CD4-positive, alpha-beta T cell treated with Interleukin-6 at 100 ng/mL for 8 hours (primary cell): ENCODE measurements at places on chromosomes 2 and 18.
A peak's percentile ranks its signal among the peaks of the same experiment; 100 is the strongest.

- DNase-seq: no peak
Observed at GRCh38 chr2:200102971-200103370, 147.6 kb downstream of the MAIP1 start.

GRCh38 chr18:10351219-10351818 is 103.1 kb upstream of the APCDD1 start:
- DNase-seq: no peak

GRCh38 chr18:76981396-76981968 is 151.1 kb downstream of the MBP start:
- DNase-seq: no peak

- peak; percentile 86 for DNase-seq
Observed at GRCh38 chr2:68766376-68766845, 31.8 kb downstream of the ARHGAP25 start.

GRCh38 chr18:35376742-35377695 is at the start of gene ZNF396:
ZNF396 (minus strand) TSS chr18:35377337; CDS start chr18:35374292, 3,045 bp downstream.
- DNase-seq: peak; percentile 62

- no peak for DNase-seq
Observed at GRCh38 chr2:159620796-159621195, 4.4 kb upstream of the BAZ2B start.

GRCh38 chr2:96856776-96857666 is 795 bp downstream of the ANKRD39 start:
- DNase-seq: peak; percentile 32

GRCh38 chr18:48816554-48816953 is 134.2 kb downstream of the SMAD7 start:
- DNase-seq: no peak

GRCh38 chr18:74006143-74006542 is 141.5 kb downstream of the FBXO15 start:
- no peak for DNase-seq

DNA sequence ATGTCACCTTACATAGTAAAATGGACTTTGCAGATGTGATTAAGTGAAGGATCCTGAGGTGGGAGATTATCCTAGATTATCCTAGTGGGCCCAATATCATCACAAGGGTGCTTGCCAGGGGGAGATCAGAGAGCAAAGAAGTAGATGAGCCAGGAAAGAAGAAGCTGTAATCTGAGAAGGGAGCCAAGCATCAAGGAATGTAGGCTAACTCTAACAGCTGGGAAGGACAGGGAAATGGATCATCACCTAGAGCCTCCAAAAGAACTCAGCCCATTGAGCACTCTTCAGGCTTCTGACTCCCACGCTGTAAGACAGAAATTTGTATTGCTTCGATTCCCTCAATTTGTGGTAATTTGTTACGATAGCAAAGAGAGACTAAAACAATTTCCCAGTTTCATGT is 309.9 kb downstream of the LRP1B start:
- DNase-seq: no peak

DNA sequence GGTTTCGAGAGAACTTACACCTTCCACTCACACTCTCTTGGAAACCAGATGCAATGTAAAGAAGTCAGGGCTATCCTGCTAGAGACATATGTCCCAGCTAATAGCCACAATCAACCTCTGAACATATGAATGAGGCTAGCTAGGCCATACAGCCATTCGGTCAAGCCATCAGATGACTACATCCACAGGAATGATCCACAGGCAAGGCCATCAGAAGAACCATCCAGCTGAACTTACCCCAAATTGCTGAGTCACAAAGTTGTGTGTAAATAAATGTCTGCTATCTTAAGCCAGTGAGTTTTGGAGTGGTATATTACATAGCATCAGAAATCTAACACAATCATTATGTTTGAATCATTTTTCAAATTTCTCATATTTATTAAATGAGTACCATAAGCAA is 5.2 kb upstream of the SPAST start:
- DNase-seq: no peak

GRCh38 chr2:60335533-60336237 is 217.8 kb downstream of the BCL11A start:
- no peak for DNase-seq

- peak; percentile 39 for DNase-seq
Observed at GRCh38 chr2:177147093-177147694, 65.4 kb upstream of the HNRNPA3 start.

DNA sequence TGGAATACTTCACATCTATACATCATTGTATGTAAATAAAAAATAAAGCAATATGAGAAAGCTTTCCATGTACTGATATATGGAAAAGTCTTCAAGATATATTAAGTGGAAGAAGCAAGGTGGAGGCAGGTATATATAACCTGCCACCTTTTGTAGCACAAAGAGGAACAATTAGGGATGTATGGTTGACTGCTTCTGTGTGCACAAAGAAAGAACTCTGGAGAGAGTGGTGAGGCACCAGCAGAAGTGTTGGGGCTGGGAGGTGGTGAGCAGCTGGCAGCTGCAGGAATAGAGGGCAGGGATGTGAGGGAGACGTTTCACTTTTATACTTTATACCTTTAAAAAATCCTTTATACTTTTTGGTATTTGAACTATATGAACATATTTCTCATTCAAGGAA is 26.1 kb downstream of the KIF5C start:
- DNase-seq: no peak

DNA sequence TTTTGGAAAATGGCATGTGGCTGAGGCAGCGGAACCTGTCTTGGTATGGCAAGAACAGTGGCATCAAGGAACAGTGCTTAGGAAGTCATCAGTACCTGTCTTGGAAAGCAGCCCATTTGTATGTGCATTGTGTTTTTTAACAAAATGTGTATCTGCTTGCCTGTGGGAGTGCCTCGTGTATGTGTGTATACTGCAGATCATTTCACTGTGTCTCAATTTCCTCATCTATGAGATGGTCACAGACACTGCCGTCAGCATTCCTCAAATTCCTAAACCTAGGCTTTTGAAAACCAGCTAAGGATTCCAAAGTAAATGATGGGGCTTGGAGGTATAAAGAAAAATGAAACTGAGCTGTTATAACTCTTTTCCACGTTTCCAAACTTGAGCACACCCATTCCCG is 441.3 kb downstream of the RND3 start:
- no peak for DNase-seq

DNA sequence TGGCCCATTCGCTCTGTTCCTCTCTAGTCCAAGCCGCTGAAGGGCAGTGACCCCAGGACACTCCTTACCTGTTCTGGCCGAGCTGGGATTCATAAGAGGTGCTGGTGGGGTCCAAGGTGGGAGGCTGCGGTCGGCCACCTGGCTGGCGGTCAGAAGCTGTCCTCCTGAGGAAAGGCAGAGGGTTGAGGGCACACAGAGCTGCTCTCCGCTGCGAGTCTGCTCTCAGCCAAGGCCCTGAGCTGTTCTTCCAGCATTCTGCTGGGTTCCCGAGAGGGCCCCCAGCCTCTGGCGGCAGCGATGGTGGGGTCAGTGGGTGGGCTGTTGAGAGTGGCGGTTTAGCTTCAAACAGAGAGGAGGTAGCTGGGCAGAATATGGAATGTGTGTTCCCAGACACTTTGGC is 3.8 kb downstream of the PCARE start:
- no peak for DNase-seq

GRCh38 chr2:198309081-198309480 is 504.7 kb downstream of the PLCL1 start:
- DNase-seq: no peak

- DNase-seq: no peak
Observed at GRCh38 chr2:216366777-216367471, 5.4 kb downstream of the MARCHF4 start.

- no peak for DNase-seq
Observed at GRCh38 chr18:10391506-10391905, 62.9 kb upstream of the APCDD1 start.

DNA sequence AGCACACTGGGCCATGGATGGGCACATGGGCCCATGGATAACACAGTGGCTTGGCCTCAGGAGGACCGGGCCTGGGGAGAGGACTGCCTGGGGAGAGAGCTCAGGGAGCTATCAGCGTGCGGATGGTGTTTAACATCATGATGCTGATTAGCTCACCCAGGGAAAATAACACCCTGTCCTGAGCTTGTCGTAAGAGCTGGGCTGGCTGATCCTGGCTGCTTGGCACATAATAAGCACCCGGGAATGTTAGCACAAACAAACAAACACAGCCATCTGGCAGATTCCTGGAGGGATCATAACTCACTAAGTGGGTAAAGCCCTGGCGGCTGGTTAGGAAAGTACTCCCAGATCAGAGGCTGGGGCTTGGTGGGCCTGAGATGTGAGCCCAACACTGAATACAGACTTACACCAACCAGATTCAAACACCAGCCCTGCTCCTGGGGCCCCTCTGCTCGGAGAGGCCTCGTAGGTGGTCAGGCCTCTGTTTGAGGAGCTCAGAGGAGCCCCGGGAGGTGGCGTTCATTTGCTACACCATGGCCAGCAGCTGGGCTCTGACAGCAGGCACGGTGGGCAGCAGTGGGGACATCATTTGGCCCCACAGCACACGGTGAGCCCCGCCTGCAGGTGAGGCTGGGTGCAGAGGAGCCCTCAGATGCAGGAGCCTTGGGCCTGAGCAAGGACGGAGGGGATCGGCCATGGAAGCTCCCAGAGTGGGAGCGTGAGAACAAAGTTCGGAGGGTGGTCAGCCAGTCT is 193.4 kb upstream of the HDAC4 start:
- DNase-seq: no peak

GRCh38 chr18:35854095-35854494 is 118.4 kb upstream of the RMP24 start:
- DNase-seq: no peak

DNA sequence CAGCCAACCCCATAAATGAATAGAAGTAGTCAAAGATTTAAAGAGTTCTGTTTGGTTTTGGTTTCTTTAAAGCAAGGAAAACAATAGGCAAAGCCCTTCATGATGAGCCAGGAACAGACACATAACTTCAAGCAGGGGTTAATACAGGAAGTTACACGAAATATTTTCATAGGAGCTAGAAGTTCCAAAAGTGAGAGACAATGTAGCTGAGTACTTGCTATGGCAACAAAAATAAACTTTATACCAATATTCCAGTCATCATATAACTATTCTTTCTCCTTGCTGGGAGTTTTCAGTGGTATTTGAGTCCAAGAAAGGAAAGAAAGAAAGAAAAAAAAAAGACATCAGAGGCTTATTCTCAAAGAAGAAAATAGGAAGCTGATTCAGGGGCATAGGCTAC is 56.2 kb downstream of the COBLL1 start:
- no peak for DNase-seq

DNA sequence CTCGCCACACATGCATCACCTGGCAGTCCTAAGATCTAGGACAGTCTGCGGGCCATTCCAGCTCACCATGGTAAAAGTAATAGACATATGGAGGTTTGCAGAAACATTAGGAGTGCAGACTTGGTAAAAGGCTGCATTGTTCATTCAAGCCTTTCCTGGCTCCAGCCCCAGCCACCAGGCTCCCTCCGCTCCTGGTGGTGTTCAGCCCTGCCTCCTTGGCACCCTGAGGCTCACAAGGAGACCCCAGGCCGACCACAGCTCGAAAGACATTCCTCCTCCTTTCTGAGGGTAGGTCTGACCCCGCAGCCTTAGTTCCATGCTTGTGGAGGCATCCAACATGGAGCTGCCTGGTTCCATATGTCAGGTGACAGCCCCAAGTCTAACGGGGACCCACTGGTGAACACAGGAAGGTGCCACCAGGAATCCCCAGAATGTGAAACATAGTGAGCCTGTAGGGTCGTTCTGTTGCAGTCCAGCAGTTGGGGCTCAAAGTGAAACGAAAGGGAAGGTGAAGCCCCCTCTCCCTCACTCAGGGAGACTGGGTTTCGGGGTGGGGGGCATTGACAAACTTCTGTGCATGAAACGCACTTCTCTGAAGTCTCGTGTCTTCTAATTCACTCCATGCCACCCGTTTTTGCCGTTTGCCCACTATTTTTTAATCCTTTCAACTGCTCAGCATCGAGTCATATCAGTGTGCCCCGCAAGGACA is 5.0 kb upstream of the SP100 start:
- no peak for DNase-seq

DNA sequence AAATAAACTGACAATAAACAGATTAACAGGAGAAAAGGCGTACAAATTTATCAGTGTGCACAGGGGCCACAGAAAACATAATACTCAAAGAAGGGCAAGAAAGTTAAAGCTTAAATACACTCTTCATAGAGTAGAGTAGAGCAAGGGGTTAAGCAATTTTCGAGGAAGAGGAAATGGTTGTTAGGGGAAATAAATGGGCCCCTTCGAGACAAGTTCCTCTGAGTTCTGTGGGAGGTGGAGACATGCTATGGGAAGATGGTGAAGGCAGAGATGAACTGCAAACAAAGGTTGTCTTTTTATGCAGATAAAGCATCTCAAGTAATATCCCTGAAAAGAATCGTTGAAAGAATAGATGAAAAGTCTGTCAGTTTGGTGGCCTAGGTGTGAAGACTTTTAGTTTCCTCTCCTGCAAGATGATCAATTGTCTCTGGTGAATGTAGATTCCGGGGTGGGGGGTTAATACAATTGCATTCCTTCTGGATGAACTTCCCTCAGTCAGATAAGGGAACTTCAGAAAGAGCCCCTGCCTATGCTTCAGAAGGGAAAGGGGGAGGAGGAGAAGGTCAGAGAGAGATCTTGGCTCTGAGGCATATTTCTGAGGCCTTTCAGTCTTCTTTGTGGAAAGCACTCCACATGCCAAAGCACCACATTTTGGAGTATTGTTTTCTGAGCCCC is 127.0 kb downstream of the METTL4 start:
- no peak for DNase-seq

DNA sequence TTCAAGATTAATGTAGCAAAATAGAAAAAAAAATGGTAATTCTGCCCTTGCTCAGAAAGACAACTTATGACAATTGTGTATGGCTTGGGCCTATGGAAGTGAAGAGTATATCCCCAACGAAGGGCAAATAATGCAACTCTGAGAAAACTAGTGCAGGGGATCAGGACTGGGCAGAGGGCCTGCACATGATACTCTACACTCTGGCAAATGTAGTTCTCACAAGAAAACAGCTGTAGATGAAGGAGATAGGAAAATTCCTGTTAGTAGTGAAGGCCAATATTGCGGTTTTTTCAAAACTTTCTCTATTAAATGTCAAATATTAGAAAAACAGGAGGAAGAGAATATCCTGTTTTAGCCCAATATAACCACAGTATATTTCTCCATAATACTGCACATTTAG is 77.8 kb downstream of the SCN9A start:
- no peak for DNase-seq

- DNase-seq: no peak
Observed at GRCh38 chr2:46175419-46175818, 121.8 kb upstream of the EPAS1 start.

- DNase-seq: no peak
Observed at GRCh38 chr18:23833714-23834113, 144.5 kb downstream of the LAMA3 start.

GRCh38 chr2:200302940-200303727 is 3.4 kb upstream of the SPATS2L start:
- DNase-seq: no peak

GRCh38 chr2:18871430-18871829 is 282.1 kb upstream of the NT5C1B start:
- no peak for DNase-seq

DNA sequence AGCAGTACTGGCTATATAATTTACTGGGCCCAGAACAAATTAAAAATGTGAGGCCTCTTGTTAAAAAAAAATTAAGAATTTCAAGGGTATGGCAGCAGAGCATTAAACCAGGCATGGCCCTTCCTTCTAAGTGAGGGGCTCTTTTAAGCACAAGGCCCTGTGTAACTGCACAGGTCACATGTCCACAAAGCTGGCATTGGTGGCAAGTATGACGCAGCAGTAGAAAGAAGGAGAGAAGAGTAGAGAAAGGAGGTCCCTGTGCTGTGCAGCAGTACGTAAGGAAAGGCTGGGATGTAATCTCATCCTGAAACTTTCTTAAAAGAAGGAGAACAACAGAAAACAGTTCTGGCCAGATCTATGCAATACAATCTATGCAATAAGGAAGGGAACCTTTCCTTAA is 51.2 kb downstream of the MBD2 start:
- DNase-seq: no peak

- DNase-seq: no peak
Observed at GRCh38 chr2:20834331-20834730, 11.4 kb upstream of the LDAH start.
